ENCODE measurements at places on chromosomes 3 and 15. TPM values are rescaled to one million over a fixed set of nuclear protein-coding genes. Genes with fewer than 3 reads are reported as not detected.

DNA sequence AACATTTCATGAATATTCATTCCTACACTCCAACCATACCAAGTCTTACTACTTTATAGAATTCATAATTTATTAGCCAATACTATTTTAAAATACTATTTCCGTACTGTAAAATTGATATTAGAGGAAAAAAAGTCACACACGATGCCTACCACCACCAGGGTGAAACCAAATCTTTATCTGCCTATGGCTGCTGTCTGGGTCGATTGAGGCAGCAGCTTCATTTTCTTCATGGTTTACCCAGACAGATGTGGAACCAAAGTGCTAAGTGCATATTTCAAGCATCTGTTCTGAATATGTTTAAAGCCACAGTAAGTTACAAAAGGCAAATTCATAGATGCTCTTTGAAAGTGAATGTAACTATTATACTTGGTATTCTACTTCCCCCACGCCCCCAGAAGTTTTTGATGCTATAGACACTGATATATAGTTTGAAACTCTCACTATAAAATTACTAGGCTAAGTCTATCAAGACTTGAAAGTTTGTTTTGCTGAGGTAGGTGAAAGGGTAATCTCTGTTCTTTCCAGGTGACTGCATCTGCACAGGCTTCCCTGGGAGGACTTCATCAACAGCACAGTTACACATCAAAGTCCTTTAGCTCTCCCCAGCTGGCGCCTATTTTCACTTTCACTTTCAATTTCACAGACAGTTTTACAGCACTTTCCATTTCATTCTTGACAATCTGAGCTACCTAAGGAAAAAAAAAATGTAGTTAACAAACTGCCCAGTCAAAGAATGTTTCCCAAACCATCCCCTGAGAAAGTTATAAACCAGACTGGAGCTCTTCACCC is 113.9 kb downstream of the POLQ start:
- H3K36me3 ChIP-seq = peaks cover 71% of the 10 kb centered on the region
- peak; percentile 28 for DNase-seq

- peaks cover 4% of the 10 kb centered on the region for H3K4me1 ChIP-seq
- peak; percentile 56 for DNase-seq
- H3K36me3 ChIP-seq = no peaks in the 10 kb centered on the region
- H3K4me3 ChIP-seq = no peak overlapping the region
- H3K27ac ChIP-seq = no peak overlapping the region
Observed at GRCh38 chr3:128969993-128970739, 23.7 kb downstream of the CFAP92 start.

GRCh38 chr3:70096376-70097066 is 97.0 kb downstream of the SAMMSON start:
- peak; percentile 2 for DNase-seq
- no peak overlapping the region for H3K4me3 ChIP-seq
- H3K4me1 ChIP-seq = peaks cover 5% of the 10 kb centered on the region
- no peak overlapping the region for H3K27ac ChIP-seq
- H3K27me3 ChIP-seq = peaks cover 11% of the 10 kb centered on the region

- DNase-seq = no peak
- peak overlapping the region; percentile 93 for H3K4me3 ChIP-seq
- peaks cover 2% of the 10 kb centered on the region for H3K36me3 ChIP-seq
Observed at GRCh38 chr3:52771334-52771681, 568 bp upstream of the NEK4 start.

GRCh38 chr15:69719527-69720240 is 267.1 kb downstream of the RPLP1 start:
- DNase-seq = peak; percentile 67
- H3K27ac ChIP-seq = peak overlapping the region; percentile 82
- no peaks in the 10 kb centered on the region for H3K27me3 ChIP-seq
- peaks cover 3% of the 10 kb centered on the region for H3K36me3 ChIP-seq
- H3K4me3 ChIP-seq = no peak overlapping the region

DNA sequence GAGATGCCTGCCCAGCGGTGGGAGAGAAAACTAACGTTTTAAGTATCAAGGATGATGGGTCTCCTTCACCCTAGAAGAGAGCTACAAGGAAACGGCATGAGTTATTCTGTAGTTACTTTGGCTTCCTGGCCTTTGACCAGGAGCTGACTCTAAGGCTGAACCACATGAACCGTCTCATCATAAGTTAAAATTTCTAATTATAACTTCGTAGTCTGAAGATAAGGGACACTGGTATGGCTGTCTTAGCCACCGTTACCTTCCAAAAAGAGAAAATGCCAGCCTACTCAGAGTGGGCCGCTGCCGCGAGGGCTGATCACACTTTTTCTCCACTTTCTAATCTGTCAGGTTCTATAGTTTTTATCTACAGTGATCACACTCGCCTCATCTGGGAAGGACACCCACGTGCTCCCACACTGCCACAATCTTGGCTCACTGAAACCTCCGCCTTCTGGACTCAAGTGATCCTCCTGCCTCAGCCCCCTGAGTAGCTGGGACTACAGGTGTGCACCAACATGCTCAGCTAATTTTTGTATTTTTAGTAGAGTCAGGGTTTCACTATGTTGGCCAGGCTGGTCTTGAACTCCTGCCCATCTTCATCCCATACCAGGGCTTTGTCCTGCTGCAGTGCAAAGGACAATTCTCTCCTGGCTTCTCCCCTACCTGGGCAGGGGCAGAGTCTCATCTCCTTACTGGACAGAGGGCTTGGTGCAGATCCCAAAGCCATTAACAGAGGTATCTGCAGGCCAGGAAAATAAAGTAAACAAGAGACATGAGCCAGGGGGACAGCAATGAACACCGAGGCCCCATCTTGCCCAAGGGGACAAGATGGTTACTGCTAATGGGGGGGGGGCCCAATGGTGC is 73.4 kb downstream of the RFTN1 start:
- no peak overlapping the region for H3K4me3 ChIP-seq
- no peaks in the 10 kb centered on the region for H3K27me3 ChIP-seq

DNA sequence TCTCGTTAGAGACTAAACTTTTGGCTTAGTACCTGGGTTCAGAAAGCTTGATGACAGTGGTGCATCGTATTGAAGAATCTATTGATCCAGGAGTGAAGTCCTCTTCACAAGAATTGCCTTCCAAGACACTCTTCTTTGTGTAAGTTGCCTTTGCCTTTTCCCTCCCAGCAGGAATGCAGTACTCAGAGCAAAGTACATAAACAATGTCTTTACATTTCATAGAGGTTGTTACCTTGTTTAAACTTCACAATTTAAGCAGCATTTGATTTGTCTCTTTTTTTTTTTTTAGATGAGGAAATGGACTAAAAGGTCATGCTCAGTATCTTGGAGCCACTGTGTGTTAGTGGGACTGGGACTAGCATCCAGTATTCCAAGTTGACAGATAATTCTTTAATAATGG is 9.9 kb downstream of the RAB7A start:
- no peak overlapping the region for H3K4me3 ChIP-seq
- H3K4me1 ChIP-seq = peaks cover 55% of the 10 kb centered on the region
- DNase-seq = no peak
- H3K36me3 ChIP-seq = peaks cover 52% of the 10 kb centered on the region
- no peaks in the 10 kb centered on the region for H3K27me3 ChIP-seq
- H3K27ac ChIP-seq = no peak overlapping the region

DNA sequence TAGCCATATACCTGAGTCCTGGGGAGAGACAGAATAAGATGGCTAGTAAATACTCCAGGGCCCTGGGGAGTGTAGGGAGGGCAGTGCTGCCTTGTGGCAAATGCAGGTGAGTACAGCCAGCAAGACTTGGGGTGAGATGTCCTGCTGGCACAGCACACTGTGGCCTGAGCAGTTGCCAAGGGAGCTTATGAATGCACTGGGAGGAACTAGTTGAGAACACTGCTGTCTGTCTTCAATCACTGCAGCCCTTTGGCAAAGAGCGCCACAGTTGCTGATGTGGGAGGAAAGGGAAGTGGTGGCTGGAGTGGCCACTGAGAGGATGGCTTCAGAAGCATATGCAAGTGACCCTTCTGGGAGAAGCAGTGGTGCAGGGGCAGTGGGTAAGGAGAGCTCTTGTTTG is 264.6 kb downstream of the RORA start:
- no peaks in the 10 kb centered on the region for H3K4me1 ChIP-seq
- no peak overlapping the region for H3K4me3 ChIP-seq
- no peak overlapping the region for H3K27ac ChIP-seq
- H3K36me3 ChIP-seq = no peaks in the 10 kb centered on the region
- H3K27me3 ChIP-seq = peaks cover 4% of the 10 kb centered on the region

GRCh38 chr3:64945171-64945729 is 257.4 kb upstream of the ADAMTS9 start:
- peaks cover 3% of the 10 kb centered on the region for H3K27me3 ChIP-seq
- no peak overlapping the region for H3K27ac ChIP-seq
- no peaks in the 10 kb centered on the region for H3K4me1 ChIP-seq

- no peaks in the 10 kb centered on the region for H3K27me3 ChIP-seq
- H3K27ac ChIP-seq = no peak overlapping the region
- no peak overlapping the region for H3K4me3 ChIP-seq
Observed at GRCh38 chr3:102979682-102980354, 545.0 kb downstream of the ZPLD1 start.

GRCh38 chr15:70447928-70448698 is 315.2 kb downstream of the UACA start:
- H3K36me3 ChIP-seq = no peaks in the 10 kb centered on the region
- H3K4me1 ChIP-seq = peaks cover 33% of the 10 kb centered on the region
- H3K27ac ChIP-seq = no peak overlapping the region
- H3K27me3 ChIP-seq = peaks cover 32% of the 10 kb centered on the region
- peak; percentile 70 for DNase-seq

DNA sequence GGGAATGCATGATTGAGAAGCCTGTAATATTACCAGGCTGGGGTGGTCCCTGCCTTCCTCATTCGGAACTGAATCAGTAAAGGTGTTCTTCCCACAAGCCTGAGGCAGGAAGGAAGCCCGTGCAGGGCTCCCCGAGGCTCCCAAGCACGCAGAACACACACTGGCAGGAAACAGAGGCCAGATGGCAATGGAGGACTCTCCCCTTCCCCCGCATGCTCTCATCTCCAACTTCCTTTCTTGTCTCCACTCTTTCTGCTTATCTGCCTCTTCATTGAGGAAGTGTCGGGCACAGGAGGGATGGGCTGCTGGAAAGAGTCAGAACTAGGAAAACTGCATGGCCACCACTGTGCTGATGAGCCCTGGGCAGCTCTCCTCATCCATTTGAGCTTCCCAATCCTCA is 123.5 kb downstream of the NUP210 start:
- no peak for DNase-seq
- H3K4me3 ChIP-seq = no peak overlapping the region
- H3K27me3 ChIP-seq = peaks cover 12% of the 10 kb centered on the region
- no peak overlapping the region for H3K27ac ChIP-seq
- peaks cover 6% of the 10 kb centered on the region for H3K4me1 ChIP-seq

DNA sequence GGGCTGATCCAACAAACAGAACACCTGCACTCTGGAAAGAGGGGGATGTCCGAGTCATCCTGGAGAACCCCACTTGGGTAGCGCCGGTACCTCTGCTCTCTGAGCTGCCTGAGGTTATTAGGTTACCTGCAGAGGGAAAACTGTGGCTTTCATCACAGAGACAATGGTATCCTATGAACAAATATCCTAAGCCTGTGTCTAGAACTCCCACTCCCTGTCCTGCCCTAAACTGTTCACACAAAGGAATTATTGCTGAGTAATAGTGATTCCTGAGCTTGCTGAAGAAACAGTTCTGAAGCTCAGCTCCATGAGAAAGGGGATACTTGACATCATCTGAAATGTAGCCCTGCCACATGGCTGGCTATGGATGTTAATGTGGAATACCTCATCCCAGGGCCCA is 31.9 kb upstream of the WNT5A start:
- H3K4me1 ChIP-seq = no peaks in the 10 kb centered on the region
- no peak for DNase-seq
- no peaks in the 10 kb centered on the region for H3K36me3 ChIP-seq
- no peaks in the 10 kb centered on the region for H3K27me3 ChIP-seq
- H3K27ac ChIP-seq = no peak overlapping the region

RLBP1 gene
- total RNA-seq = not detected

CELSR3 gene
- 18.2 TPM for total RNA-seq

MOBP gene
- total RNA-seq = not detected

NCKIPSD gene
- 43.9 TPM for total RNA-seq

MORC1 gene
- not detected for total RNA-seq

ARGFX gene
- not detected for total RNA-seq

TMEM45A gene
- total RNA-seq = 3.0 TPM

ATP8B4 gene
- total RNA-seq = 3.4 TPM

All from activated naive CD8-positive, alpha-beta T cell treated with anti-CD3 and anti-CD28 coated beads for 36 hours (primary cell).